NCI-H1417 treated with DMSO at 0.1 percent for 48 hours (cell line): ENCODE measurements at places on chromosomes 3 and 15.

DNA sequence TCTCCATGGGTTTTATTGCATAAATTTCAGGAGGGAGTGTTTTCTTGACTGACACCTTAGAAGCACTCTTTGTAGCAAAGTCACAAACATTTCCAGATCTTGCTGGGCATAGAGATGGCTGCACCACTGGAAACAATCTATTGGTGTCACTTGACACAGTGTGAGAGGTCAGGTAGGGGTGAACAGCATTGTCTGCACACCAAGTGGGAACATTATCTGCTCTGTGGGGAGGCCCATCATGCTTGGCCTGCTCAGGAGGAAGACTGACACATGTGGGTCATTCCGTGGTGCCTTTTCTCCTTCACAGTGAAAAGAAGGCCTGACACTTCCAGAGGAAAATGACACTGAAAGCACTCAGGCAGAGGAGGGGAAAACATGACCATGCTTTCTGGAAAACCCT, 149.9 kb upstream of the GALNT15 start:
- no peak for DNase-seq

DNA sequence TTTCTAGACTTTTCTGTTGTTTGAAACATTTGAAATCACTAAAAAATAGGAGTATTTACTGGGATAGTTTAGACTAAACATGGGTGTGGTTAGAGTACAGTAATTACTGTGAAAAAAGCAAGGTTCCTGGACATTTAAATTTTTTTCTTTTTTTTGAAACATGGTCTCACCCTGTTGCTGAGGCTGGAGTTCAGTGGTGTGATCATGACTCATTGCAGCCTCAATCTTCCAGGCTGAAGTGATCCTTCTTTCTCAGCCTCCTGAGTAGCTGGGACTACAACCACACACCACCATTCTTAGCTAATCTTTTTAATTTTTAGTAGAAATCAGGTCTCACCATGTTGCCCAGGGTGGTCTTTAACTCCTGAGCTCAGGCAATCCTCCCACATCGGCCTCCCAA, 20.4 kb upstream of the CELF6 start:
- no peak for DNase-seq

GRCh38 chr3:140238646-140239314, 303.8 kb downstream of the CLSTN2 start:
- no peak for DNase-seq

GRCh38 chr3:11306817-11307589, 34.8 kb downstream of the ATG7 start:
- no peak for DNase-seq

- no peak for DNase-seq
Observed at GRCh38 chr15:67361100-67361499, 106.5 kb downstream of the IQCH start.

DNA sequence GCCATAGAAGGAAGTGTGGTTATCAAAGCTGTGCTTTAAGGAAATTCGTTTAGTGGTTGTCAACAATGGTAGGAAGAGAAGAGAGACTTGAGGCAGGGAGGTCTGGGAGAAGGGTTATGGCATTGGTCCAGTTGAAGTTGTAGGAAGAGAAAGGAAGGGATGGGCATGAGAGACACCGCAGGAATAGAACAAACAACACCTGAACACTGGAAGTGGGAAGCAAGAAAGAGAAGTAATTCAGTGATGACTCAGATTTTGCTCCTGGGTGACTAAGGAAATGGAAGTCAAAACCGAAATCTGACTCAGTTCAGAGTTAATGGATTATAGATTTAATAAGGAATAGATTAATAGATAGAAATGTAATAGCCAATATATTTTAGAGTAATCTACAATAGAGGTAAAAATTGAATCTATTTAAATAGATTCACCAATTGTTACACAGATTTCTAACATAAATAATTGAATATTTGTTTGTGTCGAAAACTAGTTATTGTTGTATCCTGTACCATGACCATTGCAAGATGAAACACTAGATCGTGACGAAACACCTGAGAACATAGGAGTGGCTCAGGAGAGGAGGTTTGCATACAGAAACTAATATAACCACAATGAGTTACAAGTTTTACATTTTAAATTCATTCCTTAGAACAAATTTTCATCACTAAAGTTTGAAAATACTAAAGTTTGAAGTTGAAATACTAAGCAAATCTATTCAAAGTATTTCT, 36.0 kb downstream of the THBS1 start:
- no peak for DNase-seq

DNA sequence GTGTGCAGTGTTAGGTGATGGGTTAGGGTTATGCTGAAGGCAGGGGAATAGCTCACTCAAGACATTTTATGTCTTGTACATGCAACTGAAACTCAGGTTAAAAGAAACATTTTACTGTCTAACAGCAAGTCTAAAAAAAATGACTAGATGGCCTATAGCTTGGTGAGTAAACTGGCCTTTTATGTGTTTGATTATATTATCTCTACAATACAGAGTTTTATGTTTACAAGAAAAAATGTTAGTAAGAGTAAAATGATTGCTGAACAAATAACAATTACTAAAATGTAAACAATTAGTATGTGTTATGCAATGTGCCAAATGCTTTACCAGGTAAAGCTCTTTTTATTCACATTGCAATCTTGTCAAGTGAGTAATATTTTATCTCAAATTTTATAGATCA, 1039.6 kb downstream of the ROBO2 start:
- no peak for DNase-seq

- no peak for DNase-seq
Observed at GRCh38 chr15:29568840-29569532, 253.3 kb downstream of the TJP1 start.

- DNase-seq = no peak
Observed at GRCh38 chr3:67388738-67389137, 265.7 kb downstream of the SUCLG2 start.

DNA sequence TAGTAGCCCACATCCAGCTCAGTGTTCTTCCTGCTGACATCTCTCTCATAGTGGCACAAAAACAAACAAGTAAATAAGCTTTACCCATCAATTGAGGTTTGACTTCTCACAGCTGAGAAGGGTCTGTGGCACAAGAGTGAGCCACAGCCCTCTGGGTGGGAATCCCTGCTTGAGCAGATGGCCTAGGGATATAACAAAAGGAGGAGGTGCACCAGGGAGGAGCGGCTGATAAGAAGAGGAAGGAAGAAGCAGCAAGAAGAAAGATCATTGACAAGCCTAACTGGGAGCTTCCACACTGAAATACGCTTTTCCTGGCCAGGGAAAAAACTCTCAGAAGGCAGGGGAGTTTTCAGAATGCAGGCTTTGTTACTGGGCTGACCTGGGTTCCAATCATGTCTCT, 279.8 kb downstream of the UACA start:
- no peak for DNase-seq

DNA sequence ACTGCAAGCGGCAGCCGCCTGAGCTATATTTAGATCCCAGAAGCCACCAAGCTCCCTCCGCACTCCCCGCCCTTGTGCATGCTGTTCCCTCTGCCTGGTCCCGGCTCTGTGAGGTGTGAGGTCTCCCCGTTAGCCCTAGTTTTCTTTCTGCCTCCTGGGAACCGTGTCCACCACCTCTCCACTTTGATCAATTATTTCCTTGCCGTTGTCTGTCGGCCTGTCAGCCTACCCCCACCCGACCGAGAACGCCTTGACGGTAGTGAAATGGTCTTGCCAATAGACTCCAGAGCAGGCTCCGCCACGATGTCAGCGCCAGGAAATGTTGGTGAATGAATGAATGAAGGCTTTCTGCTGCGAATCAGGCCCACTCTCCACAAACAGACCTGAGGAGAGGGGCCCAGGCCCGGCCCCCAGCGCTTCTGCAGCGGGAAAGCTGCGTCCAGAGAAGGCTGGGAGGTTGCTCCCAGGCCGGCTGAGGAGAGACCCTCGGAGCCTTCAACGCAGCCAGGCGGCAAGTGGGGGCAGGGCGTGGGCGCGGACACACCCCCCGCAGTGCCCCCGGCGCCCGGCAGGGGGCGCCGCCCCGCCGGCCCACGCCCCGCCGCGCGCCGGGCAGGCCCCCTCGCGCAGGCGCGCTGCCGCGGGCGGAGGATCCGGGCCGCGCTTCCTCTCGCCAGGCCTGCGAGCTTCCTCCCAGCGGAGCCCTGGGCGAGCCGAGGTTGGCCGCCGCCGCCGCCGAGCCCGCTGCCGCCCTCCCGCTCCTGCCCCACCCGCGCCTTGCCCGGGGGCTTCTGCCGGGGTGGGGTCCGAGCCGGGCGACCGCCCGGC, at the start of gene CSK:
CSK (plus strand) TSS at position 650 of the 828 bp plus-strand sequence. CDS start 16,218 bp downstream, outside the sequence.
- DNase-seq = no peak

DNA sequence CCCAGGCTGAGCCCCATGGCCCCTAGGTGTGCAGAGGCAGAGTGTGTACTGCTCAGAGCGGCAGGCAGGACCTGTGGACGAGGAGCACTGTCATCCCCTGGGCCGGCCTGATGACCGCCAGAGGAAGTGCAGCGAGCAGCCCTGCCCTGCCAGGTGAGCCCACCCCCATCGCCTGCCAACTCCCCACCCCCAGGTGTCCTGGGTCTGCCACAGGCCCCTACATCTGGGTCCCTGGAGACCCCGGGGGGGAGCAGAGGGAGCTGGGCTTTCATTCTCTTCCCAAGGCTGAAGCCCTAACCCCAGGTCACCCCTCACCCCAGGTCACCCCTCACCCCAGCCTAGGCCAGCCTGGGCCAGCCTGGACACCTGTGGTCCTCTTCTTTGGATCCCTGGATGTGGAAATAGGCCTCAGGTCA, 93.1 kb downstream of the TBC1D2B start:
- DNase-seq = no peak

DNA sequence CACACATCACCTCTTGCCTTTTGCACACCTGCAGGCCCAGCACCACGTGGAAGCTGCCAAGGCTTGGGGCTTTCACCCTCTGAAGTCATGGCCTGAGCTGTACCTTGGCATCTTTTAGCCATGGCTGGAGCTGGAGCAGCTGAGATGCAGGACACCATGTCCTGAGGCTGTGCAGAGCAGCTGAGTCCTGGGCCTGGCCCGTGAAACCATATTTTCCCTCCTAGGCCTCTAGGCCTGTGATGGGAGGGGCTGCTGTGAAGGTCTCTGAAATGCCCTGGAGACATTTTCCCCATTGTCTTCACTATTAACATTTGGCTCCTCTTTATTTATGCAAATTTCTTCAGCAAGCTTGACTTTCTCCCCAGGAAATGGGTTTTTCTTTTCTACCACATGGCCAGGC, 41.9 kb upstream of the PEX5L start:
- no peak for DNase-seq

GRCh38 chr15:27714675-27715074, 384.4 kb downstream of the OCA2 start:
- no peak for DNase-seq

GRCh38 chr3:196227121-196227561, 10.8 kb downstream of the SLC51A start:
- no peak for DNase-seq

GRCh38 chr15:70277556-70277955, 179.8 kb upstream of the TLE3 start:
- no peak for DNase-seq

DNA sequence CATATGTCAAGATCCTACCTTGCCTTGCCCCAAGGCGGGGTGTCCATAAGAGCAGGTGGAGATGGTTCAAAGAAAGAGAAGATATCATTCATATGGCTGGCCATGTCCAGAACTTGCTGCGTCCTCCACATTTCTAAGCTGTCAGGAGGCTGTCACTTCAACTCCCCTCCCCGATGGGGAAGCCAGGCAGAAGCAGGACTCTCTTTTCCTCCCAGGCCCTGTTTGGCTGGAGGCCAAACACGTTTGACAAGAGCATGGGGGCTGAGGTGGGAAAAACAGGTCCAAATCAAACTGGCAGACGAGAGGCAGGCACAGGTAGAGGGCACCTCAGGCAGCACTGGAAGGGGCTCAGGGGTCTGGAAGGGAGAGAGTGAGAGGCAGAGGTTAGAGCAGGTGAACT, 37.7 kb downstream of the MESD start:
- no peak for DNase-seq

DNA sequence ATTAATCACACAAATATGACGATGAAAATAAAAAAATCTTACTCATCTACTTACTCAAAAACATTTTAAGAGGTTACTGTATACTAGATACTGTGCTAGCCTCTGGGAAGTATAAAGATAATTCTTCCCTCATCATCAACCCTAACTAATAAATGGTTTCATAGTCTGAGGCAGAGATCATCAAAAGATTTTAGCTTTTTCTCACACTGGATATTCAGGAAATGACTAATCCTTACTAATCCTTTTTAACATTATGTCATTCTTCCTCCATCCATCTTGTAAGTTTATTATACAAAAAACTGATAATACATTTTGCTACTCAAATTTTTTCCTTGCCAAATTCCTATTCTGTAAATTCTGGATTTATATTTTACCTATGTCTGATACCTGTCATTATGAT, 29.7 kb downstream of the ACAD11 start:
- no peak for DNase-seq

DNA sequence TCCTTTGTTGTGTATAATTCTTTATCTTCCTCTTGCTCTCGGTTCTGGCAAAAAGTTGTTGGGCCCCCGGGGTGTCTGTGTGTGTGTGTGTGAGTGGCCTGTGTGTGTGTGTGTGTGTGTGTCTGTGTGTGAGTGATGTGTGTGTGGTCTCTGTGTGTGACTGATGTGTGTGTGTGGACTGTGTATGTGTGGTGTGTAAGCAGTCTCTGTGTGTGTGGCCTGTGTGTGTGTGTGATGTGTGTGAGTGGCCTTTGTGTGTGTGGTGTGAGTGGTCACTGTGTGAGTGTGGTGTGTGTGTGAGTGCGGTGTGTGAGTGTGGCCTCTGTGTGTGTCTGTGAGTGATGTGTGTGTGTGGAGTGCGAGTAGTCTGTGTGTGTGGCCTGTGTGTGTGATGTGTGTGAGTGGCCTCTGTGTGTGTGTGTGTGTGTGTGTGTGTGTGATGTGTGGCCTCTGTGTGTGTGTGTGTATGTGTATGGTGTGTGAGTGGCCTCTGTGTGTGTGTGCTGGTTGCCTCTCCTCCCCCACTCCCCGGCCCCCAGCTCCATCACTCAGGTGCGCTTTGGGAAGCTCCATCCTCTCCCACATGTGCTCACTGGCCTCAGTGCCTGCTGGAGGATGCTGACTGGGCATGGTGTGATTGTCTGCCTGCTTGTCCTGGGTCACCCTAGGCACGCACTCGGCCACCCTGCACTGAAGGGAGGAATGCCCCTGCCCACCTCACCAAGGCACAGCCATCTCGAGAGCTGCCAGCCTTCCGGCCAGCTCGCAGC, 8.8 kb downstream of the LINGO1 start:
- DNase-seq = no peak

DNA sequence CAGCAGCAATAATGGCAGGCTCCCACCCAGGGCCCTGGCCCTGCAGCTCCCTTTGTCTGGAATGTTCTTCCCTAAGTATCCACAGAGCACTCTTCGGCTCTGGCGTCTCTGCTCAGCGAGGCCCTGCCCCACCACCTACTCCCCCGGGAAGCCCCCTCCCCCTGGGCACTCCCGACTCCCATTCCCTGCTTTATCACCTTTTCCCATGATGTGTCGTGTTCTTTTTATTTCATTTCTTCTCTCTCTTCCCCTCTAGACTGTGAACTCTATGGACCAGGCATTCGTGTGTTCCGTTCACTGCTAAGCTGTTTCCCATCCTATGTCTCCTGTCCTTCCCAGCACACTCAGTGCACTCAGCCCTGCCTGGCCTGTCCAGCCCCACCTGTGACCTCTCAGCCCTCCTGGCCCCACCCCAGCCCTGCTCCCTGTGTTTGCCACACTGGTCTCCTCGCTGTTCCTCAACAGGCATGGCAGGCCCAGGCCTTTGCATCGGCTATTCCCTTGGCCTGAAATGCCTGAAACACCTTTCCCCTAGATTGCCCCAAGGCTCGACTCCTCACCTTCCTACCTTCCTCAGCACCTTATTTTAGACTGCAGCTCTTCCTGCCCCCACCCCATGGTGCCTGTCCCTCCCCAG, 107.4 kb downstream of the TPRA1 start:
- DNase-seq = no peak
